ENCODE measurements at places on chromosomes 3 and 15.

DNA sequence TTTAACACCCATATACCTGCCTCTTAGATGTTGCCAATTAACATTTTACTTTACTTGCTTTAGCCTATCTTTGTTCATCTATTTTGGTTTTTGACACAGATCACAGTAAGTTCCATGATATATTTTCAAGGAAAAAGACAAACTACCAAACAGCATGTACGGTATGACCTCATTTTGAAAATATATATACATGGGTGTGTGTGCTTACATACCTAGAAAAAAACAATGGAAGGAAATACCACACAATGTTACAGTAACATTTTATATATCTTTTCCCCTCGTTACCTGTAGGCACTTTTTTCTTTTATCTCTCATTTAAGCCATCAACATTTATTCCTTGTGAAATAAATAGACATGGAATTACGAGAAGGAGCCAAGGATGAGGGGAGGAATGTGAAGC lies 170.0 kb downstream of the FOXP1 start:
- DNase-seq = no peak

DNA sequence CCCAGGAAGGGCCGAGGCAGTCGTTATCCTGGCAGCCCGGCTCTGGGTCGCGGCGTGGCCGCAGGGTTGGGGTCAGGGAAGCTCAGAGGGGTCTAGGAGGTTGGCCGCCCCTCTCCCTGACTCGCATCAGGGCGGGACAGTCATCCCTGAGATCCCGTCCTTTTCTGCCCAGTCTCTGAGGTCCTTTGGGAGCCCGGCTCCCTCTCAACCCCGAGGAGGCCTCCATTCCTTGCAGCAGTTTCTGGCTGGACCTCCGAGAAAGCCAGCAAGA lies 495 bp downstream of the HYAL2 start:
- DNase-seq = no peak

DNA sequence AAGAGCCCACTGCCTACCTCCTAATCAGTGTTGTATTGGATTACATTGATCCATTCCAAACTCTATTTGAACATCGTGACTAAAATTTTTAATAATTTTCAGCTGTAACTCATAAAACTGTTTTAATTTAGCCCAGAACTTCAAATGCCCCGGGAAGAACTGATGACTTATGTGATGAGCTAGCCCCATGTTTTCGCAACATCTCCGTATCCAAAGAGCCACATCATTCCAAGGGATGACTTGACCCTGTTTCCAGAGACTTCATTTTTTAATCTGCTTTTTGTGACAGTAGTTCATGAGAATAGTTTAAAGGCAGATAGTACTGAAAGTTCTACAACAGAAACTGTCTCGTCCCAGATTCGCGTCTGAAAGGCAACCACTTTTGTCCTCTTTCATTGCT lies 97.4 kb downstream of the STAC start:
- DNase-seq = no peak

DNA sequence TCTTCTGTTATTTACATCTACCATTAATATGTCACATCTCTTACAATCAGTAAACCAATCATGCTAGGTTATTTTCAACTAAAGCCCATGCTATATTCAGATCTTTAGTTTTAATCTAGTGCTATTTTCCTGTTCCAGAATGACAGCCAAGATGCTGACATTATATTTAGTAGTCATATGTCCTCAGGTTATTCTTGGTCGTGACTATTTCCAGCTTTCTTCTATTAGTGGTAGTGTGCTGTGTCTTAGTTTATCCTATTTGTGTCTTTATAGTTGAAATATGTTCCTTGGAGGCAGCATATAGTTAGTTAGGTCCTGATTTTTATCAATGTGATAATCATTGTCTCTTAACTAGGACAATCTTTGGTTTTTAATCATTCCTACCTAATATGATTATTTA lies 566.5 kb downstream of the CADM2 start:
- no peak for DNase-seq

- no peak for DNase-seq
These were observed 24.9 kb downstream of the AP4E1 start for GRCh38 chr15:50933341-50933740.

- peak; percentile 53 for DNase-seq
These were observed 13.1 kb downstream of the TNK2 start for GRCh38 chr3:195895078-195895860.

DNA sequence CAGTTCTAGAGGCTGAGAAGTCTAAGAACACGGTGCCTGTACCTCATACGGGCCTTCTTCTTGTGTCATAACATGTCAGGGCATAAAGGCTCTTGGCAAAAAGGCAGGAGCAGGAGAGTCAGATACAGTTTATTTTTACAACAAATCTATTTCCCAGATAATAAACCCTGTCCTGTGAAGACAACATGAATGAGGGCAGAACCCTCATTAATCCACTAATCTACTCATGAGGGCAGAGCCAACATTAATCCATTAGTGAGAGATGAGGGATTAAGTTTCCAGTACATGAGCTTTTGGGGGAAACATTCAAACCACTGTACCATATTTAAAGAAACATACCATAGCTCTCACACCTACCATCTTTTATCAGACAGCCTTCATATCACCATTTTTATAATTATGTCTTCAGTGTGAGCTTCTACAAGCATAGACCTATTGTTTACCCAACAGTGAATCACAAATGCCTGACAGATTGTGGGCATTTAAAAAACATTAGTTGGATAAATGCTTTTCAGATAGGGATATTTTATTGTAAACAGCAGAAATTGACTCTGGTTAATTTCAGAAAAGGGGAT lies 645.8 kb downstream of the GRM7 start:
- no peak for DNase-seq

DNA sequence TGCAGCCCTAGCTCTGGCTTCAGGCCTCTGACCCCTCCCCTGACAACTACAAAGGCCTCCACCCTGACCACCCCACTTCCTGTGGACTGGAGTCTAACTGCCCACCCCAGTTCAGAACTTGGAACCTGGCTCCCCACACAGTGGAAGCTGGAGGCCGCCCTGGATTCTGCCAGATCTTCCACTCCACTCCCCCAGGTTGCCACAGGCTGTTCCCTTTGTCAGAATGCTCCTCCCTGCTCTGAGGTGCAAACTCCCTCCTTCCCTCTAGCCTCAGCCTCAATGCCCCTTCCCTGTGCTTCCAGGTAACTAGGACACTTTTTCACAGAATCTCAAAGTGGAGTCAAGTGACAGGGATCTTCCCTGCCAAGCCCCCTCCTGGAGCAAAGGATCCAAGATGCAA lies 62.8 kb upstream of the TMEM115 start:
- DNase-seq = no peak

GRCh38 chr15:89129123-89129815 lies 41.0 kb downstream of the ABHD2 start:
- DNase-seq = peak; percentile 64

- no peak for DNase-seq
These were observed 6.2 kb downstream of the RAB8B start for GRCh38 chr15:63195569-63196015.

DNA sequence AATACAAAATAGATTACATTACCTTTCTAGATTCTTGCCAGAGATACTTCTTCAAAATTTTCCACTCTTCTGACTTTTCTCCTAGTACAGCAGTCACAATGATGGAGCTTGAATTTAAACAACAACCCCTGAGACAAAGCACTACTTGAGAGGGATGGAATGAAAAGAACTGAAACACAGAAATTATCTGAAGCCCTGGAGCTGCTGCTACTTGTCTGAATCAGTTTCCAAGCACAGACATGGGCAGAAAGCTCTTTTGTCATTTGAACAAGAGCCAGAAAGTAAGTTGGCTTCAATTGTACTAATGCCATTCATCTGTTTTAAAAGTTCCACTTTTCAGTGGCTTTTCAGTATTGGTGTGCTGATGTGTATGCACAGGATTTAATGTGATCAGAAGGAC lies 718.5 kb upstream of the ARPP21 start:
- no peak for DNase-seq

DNA sequence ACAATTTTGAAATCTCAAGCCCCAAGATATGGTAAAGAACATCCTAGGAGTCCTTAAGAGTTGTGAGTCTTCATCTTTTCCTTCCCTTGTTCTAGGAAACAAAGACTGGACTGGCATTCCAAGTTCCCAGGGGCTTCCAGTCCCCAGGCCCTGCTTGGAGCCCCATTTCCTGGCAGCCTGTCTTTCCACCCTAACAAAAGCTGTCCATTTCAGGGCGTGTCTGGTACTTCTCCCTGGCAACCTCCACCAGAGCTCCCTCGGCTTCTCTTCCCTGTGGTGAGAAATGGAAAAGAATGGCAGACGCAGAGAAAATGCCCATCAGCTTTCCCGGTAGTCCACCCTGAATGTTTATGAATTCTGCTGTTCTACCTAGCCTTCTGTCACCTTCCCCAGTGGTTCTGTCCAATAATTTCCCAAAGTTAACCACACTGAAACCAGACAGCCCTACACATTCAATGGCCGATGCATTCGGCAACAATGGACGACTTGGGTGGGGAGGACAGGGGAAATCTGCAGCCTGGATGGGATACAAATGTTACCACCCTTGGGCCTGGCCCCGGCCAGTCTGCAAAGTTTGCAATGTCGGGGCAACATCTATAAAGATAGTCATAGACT lies 6.8 kb downstream of the RAB6B start:
- no peak for DNase-seq

DNA sequence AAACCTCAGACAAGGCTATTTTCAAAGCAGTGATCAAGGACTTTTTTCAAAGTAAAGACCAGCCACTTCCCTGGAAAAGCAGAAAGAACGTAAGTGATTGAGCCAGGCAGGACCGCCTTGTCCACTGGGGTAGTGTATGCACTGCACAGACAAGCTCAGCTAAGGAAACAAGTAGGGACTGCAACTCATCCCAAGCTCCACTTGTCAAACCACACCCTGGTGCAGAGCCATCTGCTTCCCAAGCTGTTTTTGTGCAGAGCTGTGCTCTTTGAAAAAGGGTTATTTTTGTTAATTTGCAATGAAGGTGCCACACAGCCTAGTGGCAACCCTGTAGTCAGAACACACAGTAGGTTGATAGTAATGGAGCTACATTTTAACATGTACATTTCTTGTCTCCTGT lies 193.3 kb downstream of the ADAMTS9 start:
- no peak for DNase-seq

DNA sequence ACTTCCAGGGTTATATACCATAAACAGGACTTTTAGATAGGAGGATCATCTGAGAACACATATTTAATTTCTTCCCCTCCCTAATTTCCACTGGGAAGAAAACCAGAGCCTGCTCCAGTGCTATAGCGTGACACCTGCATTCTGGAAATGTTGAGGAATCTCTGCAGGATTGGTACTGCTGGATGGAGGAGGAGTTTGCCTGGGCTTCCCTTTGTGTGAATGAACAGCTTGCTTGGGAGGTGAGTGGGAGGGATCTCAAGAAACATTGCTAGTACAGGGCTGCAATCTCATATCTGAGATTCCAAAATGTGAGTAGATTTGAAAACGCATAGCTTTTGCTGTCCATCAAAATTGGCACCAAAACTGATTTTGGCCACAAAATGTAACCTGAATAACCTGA lies 295.9 kb upstream of the RGMA start:
- DNase-seq = no peak

GRCh38 chr15:101031213-101031612 lies 112.1 kb downstream of the LRRK1 start:
- no peak for DNase-seq

GRCh38 chr15:74789171-74789631 lies 7.3 kb downstream of the CSK start:
- DNase-seq = peak; percentile 13

DNA sequence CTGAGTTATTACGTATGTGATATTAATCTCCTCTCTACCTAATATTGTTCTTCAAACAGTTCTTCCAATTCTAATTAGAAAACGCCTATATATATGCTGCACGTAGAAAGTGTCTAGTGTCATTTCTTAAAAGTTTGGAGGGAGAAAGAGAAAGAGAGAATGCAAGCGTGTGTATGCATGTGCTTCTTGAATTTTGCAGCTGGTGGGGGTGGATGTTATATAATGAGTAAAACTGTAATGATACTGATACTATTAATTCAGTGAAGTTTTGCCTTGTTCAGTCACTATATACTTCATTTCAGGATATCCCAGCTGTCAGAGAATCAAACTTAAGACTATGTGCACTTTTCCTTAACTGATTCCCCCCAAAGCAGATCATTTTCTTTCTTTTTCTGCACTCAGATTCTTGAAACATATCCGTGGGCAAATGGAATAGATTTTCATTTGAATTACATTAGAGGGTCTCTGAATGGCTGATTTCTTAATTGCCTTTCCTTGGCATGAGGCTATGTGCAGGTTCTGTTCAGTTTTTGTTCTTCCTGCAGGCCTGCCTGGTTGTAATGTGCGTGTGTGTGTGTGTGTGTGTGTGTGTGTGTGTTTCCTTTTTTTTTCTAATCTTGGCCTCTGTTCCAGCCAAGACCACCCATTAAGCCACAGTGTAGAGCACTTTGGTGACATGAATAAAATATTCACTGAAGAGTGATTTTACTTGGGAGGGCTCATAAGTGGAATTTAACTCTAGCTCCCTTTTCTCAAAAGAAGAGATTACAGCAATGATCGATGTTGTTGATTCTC lies 617.5 kb downstream of the RBMS3 start:
- no peak for DNase-seq

- no peak for DNase-seq
These were observed 316.3 kb downstream of the OXSM start for GRCh38 chr3:26106228-26106627.

DNA sequence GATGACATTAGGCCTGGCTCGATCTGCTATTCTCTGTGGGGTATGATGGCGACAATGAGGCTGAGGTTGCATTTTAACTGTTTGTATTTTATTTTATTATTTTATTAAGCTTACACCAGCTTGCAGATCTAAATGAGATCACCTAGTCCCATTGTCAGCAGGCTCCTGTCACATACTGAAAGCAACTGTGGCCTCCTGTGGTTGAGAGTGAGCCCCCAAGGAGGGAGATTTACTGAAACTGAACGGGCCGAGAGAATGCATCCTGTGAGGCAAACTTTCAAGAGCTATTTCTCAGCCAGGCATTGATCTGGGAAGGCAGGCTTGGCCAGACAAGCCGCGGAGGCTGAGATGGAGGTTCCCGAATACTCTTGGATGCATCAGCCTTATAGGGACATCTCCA lies 210.4 kb upstream of the ARRDC4 start:
- no peak for DNase-seq

- no peak for DNase-seq
These were observed 1076.8 kb downstream of the TBL1XR1 start for GRCh38 chr3:176120507-176120906.

DNA sequence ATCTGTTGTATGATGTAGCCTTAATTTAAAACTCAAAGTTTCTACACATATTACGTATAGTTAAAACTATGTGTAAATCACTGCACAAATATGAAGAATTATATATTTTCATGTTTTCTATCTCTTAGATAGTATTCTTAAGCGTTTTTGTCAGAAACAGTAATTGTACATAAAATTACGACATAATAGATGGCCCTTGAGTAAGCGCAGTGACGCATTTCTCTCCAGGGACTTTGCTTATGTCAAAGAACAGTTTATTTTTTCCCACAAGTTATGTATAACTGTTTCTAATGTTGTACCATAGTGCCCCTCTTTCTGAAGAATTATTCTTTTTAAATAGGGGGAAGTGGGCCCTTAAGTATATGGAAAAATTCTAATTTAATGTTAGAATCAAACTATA lies 934.0 kb downstream of the VGLL3 start:
- DNase-seq = no peak
